Central memory CD4-positive, alpha-beta T cell (primary cell): ENCODE measurements at places on chromosomes 7 and 10.

- DNase-seq: no peak
These were observed 103.6 kb downstream of the AHR start for GRCh38 chr7:17401791-17402627.

DNA sequence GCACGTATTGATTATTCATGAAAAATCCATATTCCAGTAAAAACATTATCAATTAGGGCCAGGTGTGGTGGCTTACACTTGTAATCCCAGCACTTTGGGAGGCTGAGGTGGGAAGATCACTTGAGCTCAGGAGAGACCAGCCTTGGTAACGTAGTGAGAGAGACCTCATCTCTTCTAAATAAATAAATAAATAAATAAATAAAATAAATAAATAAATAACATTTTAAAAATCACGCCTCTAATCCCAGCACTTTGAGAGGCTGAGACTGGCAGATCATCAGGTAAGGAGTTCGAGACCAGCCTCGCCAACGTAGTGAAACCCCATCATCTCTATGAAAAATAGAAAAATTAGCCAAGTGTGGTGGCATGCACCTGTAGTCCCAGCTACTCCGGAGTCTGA lies 32.1 kb downstream of the NRBF2 start:
- DNase-seq: no peak

DNA sequence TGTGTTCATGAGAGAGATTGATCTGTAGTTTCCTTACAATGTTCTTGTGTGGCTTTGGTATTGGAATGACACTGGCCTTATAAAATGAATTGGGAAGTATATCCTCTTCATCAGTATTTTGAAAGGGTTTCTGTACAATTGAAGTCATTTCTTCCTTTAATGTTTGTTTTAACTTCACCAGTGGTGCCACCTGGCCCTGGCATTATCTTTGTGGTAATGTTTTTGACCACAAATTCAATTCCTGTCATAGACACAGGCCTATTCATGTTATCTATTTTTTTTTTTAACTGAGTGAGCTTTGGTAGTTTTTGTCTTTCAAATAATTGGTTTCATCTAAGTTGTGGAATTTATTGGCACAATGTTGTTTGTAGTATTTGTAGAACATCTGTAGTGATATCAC lies 127.7 kb downstream of the CDK14 start:
- no peak for DNase-seq

- no peak for DNase-seq
These were observed 8.4 kb downstream of the MLXIPL start for GRCh38 chr7:73615886-73616285.

DNA sequence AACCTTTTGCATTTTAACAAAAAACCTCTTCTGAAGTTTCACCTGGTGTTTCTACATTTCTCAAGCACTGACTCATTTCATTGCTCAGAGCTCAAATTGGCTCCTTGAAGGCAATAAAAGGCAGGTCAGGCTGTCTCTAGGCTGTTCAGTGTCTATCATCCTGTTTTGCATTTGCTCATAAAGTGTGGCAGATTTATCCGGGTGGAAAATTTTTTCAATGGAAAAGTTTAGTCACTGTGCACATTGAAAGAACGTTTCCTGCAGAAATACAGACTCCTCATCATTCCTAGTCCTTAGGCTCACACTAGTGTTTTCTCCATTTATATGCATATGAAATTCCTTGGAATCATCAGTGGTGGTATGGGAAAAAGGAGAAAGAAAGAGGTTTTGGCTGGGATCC lies 114.2 kb upstream of the DGKB start:
- no peak for DNase-seq

DNA sequence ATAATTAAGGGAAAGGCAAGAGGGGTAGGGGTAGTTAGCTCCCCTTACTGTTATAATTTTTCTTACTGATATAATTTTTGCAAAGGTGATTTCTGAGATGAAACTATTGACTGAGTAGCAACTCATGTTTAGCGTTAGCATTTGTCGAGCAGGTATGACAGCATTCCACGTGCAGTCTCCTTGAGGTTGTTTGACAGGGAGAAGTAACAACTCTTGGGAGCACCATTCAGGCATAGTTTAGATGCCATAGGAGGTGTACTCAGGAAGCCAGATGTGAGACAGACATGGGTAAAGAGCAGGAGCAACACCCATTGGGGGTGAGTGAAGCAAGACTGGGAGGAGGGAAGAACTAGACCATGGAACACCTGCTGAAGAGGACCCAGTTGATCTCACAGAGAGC lies 96.6 kb upstream of the KLF6 start:
- no peak for DNase-seq

- no peak for DNase-seq
These were observed 4.8 kb upstream of the NT5C2 start for GRCh38 chr10:103197903-103198302.

GRCh38 chr10:35855155-35855947 lies 213.3 kb upstream of the FZD8 start:
- DNase-seq: no peak
